ENCODE measurements at places on chromosomes 11 and 22. TPM values are rescaled to one million over a fixed set of nuclear protein-coding genes. Genes with fewer than 3 reads are reported as not detected.

GRCh38 chr11:28631148-28631547 is 523.0 kb downstream of the METTL15 start:
- no peak for DNase-seq

- DNase-seq = no peak
These were observed 2.6 kb upstream of the NAALADL1 start for GRCh38 chr11:65060913-65061408.

GRCh38 chr11:75626889-75627529 is 41.8 kb downstream of the MAP6 start:
- DNase-seq = no peak

- DNase-seq = no peak
These were observed 4.8 kb downstream of the OAF start for GRCh38 chr11:120215634-120216033.

- DNase-seq = no peak
These were observed 80.1 kb downstream of the PACS1 start for GRCh38 chr11:66150140-66150539.

GRCh38 chr11:16933291-16933690 is 80.9 kb downstream of the PLEKHA7 start:
- no peak for DNase-seq

DNA sequence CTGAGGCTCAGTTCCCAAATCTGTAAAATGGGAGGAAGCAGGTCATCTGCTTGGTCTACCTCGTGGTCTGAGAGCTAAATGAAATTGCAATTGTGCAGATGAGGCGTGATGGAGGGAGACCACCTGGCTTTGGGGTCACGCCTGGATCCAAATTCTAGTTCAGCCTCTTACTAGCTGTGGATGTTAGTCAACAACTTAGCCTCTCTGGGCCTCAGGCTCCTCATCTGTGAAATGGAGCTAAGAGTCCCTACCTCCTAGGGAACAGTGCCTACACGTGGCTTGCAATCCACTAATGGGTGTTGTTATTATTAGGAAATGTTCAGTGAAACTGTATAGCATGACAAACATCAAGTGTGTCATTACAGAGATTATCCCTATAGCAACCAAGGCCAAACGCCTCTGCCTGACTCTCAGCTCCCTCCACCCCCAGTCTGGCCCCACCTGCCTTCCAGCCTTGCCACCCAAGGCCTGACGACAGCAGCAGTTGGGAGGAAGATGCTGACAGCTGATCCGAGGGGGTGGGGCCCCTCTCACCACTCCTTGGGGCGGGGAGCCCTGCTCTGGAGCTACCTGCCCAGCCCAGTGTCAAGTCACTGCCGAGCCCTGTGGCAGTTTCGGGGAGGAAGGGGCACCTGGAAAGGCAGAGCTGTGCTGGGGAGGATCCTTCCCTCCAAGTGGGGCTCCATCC is 1.7 kb upstream of the RHOD start:
- no peak for DNase-seq

- no peak for DNase-seq
These were observed 2.2 kb downstream of the TMEM132A start for GRCh38 chr11:60926500-60926899.

DNA sequence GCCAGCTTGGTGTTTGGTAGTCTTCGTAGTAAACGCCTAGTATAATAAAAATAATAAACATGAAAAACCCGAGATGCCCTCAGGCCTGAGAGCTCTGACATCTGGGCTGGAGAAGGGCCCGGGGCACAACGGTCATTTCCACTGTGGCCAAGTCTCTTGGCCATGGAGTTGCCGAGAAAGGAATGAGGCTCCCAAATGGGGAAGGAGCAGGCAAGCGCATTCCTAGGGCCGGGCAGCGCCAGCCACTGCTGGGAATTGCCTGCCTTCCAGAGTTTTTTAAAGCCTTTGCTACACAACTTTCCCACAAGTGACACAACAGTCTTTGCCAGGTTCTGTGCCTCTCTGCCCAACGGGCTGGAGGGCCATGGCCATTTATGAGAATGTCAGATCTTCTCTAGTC is 103.4 kb downstream of the NAV2 start:
- no peak for DNase-seq

DNA sequence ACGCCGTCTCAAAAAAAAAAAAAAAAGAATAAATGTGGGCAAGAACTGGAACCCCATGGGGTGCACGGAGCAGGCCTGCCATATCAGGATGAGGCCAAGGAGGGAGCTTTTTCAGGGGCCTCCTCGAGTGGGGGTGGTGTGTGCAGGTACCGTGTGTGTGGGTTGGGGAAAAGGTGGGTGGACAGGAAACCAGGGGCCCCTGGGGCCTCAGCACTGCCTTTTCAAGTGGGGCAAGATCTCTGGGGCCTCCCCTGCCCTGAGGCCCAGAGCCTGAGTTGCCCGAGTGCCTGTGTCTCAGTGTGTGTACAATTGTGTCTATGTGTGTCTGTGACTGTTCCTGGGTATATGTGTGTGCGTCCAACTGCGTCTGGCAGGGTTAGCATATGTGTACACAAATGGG is 23.8 kb downstream of the TEF start:
- peak; percentile 33 for DNase-seq

DNA sequence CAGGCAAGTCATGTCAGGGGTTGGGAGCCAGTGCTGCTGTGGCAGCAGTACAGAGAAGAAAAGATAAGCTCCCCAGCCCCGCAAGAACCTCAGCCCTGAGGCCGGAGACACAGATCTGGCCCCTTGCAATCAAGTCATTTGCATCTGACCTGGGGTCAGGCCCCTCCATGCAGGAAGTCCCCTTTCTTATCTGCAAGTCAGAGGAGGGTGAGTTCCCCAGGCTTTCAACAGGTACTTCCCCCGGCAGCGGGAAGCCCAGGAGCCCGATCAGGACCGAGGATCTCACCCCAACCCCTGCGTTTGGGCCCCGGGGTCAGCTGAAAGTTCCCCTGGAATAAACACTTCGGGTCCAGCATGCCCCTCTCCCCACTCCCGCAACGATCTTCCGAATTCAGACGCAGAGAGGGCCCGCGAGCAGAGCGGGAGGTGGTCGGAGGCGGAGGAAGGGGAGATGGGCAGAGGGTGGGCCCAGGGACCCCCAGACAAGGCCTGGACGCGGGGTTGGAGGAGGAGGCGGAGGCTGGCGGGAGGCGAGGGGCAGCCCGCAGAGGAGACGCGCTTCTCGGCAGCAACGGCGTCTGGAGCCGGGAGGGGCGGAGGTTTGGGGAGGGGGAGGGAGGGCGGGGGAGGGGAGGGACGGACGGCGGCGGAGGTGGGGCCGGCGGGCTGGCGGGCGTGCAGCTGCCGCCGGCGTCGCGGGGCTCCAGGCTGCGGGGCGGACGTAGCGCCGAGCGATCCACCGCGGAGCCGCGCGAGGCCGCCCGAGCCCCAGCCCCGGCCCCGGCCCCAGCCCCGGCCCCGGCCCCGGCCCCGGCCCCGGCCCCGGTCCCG is at the start of gene TSPAN18:
Gene TSPAN18, plus strand, starts transcription at position 680 of the 831 bp plus-strand sequence. CDS start 179,455 bp downstream, outside the sequence.
- peak; percentile 72 for DNase-seq

DNA sequence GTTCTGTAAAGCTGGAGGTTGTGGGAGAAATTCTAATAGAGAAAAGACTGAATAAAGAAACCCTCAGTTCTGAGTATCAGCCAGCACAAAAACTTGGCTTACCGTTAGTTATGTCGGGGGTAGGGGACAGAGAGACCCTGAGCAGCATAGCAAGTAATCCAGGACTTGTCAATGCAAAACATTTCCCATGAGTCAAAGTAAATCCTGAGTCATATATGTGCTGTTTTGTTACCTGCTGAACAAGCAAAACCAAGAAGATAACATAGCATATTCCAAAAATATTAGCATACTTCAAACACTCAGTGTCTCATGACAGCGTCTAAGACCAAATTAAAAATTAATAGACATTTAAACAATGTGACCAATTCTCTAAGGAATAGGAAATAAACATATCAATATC is 75.1 kb upstream of the LUZP2 start:
- no peak for DNase-seq

GRCh38 chr11:127862406-127862805 is 725.0 kb downstream of the ETS1 start:
- DNase-seq = no peak

GRCh38 chr22:37174964-37175363 is 13.1 kb downstream of the C1QTNF6 start:
- no peak for DNase-seq

GRCh38 chr11:115598257-115598901 is 94.2 kb upstream of the CADM1 start:
- DNase-seq = no peak

DNA sequence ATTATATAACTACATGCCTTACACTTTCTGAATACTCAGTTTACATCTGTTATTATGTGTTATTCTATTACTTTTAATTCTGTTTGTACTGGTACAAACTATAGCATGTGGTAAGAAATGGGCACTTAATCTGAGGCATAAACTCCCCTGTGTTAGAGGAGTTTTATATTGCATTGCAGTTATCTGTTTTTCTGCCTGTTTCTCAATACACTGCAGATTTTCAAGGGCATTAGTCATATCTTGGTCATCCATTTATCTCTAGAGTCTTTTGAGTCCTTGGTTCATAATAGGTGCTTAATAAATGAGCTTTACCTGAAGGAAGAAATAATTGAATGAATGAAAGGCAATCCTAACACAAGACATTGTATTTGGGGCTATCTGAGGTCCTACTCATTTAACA is 182.9 kb upstream of the CTSC start:
- DNase-seq = no peak

GRCh38 chr22:32556159-32556558 is 81.5 kb downstream of the FBXO7 start:
- DNase-seq = no peak

DNA sequence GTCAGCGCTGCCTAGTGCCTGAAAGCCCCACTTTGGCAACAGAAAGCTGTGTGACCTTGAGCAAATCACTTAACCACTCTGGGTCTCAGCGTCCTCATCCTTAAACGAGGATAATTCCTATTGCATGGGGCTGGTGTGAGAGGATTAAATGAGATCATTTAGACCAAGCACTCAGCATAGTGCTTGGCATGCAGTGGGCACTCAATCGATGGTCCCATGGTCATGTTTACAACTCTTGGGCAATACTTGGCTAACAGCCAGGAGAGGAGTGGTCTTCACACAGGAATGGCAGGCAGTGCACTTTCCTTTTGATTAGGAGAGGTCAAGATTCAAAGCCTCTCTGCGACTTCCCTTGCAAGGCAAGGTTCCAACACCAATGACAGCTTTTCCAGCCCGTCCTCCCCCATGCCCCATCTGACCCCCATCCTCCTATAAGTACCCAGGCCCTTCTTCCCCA is 14.1 kb downstream of the TNKS1BP1 start:
- DNase-seq = no peak

- DNase-seq = peak; percentile 56
These were observed 516 bp downstream of the VPS26B start for GRCh38 chr11:134224710-134225664.

DNA sequence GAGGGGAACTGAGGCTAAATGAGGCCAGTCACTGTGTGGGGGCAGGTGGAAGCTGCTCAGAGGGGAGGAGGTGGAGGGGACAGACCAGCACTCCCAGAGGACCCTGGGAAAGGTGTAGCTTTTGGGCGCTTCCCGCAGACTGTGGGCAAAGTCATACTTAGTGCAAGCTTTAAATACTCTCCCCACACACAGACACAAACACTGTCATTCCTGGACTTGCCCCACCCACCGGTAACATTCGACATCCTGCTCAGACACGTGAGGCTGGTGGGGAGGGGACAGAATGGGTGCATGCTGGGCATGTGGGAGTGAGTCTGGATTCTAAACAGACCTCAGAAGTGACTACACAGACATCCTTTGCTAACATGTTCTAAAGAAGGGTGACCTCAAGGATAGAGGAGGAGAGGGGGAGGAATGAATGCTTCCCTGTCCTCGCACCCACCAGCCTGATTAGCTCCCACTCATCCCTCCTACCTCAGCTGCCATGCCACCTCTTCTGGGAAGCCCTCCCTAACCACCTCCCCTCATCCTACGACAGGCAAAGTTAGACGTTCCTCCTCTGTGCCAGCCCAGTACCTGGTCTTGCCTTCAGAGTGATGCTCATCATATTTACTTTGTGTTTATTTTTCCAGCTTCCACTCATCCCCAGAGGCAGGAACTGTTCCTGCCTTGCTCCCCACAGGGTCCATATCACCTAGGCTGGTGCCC is 22.2 kb downstream of the TSKU start:
- no peak for DNase-seq

DNA sequence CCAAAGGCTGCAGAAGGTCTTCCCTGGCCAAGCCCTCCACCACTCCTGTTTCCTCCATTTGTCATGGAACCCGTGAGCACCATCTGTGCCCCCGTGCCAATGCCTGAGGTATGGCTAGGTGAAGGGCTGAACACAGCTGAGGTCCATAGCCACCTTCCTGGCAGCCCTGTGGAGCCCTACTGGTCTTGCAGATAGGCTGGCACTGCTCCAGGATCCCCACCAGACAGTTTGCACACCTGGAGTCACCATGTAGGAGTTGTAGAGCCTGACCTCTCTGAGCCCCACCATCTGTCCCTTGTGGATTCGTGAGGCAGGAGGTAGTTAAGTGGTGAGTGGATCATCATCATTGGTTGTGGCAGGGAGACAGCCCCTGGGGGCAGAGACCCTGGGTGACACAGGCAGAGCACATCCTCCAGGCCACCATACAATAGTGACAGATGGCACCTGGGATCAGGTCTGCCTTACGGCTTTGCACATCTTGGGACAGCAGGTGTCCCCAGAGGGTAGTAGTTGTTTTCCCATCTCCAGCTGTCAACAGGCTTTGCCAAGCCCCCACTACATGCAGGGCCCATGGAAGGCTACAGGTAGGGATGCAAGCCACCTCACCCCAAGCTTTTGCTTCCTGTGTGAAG is 52.5 kb upstream of the SUSD2 start:
- no peak for DNase-seq

- DNase-seq = peak; percentile 63
These were observed 23.5 kb upstream of the TH start for GRCh38 chr11:2194877-2195755.

DNA sequence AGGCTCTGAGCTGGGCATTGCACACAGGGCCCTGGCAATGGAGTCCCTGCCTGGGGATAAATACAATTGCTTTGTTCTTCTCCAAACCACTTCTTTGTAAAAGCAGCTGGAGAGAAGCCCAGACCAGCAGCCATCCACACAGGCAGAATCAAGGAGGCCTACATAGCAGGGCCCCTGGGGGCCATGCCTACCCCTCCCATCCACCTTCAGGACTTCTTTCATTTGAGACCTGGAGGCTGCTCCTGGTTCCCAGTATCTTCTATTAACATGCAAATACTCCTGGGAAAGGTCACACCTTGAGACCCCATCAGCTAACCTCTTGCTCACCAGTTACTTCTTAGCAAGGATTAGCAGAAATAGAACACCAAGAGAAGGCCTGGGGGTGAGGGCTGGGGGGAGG is 511.1 kb downstream of the SOX6 start:
- no peak for DNase-seq

GRCh38 chr11:60347084-60347797 is 20.2 kb downstream of the MS4A6E start:
- DNase-seq = no peak

GRCh38 chr11:48122656-48123055 is 94.0 kb upstream of the OR4B1 start:
- DNase-seq = no peak

- no peak for DNase-seq
These were observed 1059.6 kb upstream of the RAG2 start for GRCh38 chr11:37657645-37658044.

- DNase-seq = peak; percentile 69
These were observed 26.9 kb upstream of the HTR3A start for GRCh38 chr11:113947994-113948393.

Gene VWCE
- 0.41 TPM for total RNA-seq

Gene TMEM135
- 19.5 TPM for total RNA-seq

Gene KRTAP5-1
- not detected for total RNA-seq

Gene SERHL2
- total RNA-seq = 5.0 TPM

Gene NELL1
- not detected for total RNA-seq

Gene MMP8
- not detected for total RNA-seq

Gene MMP10
- not detected for total RNA-seq

Gene RRAS2
- 80.1 TPM for total RNA-seq

Gene OR51D1
- total RNA-seq = not detected
